Kasumi-1 (cell line): ENCODE measurements at places on chromosomes 1 and 21.

DNA sequence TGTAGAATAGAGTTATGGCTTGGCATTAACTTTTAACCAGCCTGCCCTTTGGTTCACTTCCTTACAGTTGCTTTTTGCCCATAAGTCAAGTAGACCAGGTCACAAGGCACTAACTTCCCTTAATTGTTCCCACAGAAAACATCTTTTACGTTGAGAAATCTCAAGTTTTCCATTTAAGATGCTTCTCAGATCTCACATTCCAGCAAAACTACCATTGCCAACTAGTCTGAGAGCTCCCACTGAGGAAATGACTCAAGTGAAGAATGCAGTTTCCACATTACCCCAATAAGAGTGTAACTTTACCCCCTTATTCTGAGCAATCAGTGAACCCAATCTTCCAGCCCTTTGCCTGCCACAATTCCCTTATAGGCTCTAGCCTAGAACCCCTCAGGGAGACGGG, 502.2 kb upstream of the OLFM3 start:
- DNase-seq, result no peak

GRCh38 chr1:231485029-231485784, 43.3 kb upstream of the TSNAX start:
- no peak for DNase-seq

DNA sequence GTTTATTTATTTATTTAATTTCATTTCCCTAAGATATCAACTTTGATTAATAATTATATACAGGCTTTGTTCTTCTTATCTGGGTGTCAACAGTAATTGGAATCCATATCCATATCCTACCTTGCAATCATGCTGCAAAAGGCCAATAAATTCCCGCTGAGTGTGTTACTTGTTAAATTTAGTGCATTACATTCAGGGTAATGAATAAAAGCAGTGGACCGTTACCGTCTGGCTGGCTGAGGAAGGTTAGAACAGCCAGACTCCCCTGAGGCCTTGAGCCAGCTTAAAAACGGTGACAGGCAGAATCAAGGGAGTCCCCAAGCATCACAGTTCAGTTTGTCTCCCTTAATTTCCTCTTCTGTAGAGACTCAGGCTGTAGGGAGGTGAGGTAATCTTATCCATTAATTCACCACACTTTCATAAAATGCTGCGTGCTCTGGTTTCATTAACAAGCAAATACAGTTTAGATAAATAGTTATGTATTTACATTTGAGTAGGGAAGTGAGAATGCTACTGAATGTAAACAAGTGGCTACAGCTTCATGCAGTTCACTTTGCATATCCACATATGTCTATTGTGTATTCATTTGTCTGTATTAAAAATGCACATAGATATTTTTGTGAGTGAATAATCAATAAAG, 888.2 kb upstream of the CXADR start:
- DNase-seq, result no peak

- DNase-seq, result no peak
Observed at GRCh38 chr1:60510162-60510561, 436.6 kb upstream of the C1orf87 start.

DNA sequence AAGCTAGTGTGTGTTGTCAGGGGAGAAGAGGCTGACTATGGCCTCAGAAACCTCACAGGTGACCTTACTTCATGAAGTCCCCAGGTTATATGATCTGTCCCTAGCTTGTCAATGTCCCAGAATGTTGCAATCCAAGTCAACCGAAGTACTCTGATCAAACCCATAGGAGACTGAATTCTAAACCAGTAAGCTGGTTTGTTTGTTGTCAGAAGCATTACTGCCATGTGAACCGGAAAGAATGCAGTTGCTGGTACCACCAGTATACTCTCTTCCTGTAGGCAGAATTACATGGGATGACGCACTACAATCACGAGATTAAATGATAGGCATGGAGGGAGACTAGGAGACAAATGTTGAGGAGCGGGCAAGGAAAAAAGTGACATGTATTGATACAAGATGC, 26.1 kb upstream of the MAN1A2 start:
- DNase-seq, result no peak

DNA sequence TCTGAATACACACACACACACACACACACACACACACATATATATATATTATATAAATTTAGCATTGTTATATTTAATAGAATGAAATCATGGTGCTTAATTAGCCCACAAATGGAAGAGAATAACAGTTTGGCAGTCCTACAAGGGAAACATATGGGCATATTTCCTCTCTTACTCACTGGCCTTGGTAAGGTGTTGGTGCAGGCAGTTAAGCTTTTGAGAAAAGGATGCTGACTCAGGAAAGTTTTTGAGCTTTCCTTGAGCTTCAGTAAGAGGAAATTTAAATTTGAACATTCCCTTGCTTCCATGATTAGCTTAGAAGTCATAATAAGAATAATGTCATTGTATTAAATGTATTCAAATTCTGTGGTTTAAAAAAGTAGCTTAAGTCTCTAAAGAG, 37.0 kb upstream of the B3GALT5 start:
- DNase-seq, result no peak

DNA sequence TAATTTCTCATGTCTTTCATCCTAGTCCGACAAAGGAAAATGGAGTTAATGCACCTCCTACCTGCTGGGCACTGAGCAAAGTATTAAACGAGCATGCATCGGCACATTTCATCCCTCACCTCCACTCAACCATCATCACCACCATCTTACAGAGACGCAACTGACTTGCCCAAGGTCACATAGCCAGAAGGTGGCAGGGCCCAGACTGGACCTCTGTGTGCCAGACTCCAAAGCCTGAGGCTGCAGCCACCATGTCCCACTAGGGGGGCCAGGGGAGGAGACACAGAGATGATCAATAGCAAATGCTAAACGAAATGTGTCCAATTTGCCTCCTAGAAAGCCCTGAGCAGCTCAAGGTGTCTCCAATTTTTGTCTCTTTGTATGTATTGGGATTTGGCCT, 163.7 kb upstream of the EDN2 start:
- no peak for DNase-seq

GRCh38 chr1:42477775-42478174, 14.7 kb downstream of the CCDC30 start:
- DNase-seq, result no peak

DNA sequence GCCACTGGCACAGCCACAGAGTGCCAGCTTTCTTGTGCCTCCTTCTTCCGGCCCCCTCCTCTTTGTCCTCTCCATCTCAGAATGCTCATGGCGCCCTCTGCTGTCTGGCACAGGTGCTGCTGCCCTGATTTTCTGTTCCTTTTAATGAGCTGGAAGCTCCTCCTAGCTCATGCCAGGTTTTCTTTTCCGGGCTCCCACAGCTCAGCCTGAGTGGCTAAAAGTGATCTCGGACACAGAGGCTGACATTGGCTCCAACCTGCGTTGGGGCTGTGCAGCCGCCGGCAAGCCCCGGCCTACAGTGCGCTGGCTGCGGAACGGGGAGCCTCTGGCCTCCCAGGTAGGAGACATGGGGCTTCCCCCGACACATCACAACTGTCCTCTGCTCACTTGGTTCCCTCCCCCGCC, 18.7 kb downstream of the CNTN2 start:
- peak; percentile 59 for DNase-seq

DNA sequence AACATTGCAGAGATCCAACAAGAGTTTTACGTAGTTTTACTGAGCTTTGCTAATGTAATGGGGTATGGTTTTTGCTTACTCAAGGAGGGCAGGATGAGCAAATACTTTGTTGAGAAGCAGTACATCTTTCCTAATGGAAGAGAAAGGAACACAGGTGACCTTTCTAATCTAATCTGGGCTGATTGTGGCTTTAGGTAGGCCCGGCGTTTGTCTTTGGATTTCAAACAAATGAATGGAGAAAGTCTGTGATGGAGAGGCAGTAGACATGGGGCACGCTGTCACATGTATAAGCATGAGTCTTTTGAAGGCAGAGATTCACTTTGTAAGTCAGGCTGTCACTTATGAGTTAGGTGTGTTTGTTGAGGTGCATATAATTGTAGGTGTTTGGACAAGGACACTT, 1.7 kb downstream of the PLEKHM2 start:
- DNase-seq, result no peak

DNA sequence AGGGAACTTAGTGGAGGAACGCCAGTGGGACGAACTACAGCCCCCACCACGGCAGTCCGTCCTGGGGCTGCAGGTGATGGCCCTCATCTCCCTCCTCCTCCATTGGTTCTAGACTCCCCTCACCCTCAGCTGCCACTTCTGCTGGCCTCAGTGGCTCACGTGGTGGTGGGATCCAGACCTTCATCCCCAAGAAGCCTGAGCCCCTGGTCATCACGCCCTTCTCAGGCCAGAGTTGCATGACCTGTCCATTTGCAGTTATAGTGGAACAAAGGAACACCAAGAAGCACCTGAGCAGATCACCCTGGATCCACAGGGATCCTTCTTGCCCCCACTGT, 13.0 kb upstream of the FAM110D start:
- DNase-seq, result no peak
